ENCODE measurements at places on chromosomes 1 and 21.

DNA sequence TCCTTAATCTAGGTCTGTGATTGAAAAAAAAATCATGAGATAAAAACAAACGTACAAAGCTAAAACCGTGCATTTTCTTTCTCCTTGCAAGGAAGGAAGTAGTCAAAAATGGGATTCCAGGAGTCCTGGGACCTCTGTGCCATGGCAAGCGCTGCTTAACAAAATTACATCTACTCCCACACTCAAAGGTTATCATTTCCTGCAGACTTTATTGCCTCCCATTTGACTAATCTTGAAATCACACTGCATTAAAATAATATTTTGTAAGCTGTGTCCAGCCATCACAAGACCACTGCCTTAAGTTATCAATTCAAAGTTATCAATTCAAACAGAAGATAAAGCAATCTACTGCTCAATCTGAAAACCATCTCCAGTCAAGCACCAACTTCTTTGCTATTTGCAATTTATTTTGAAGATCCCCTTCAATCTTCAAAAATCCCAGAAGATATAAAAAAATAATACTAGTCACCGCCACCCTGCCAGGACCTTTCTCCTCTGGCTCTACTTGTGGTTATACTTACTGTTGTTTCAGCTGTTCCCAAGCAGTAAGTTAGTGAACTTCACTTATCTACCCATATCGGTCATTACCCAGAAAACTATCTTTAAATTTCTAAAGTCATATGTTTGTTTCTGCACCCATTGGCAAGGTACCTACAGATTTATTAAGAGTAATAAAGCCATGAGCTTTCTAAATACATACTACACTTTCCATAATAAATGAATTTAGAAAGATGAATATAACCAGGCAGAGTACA is 38.1 kb upstream of the RAP1GAP start:
- DNase-seq = no peak

- no peak for DNase-seq
These were observed 108.8 kb downstream of the KIF26B start for GRCh38 chr1:245263529-245264095.

GRCh38 chr1:63713627-63714481 is 60.0 kb upstream of the ROR1 start:
- DNase-seq = no peak

GRCh38 chr1:166789286-166789685 is 50.0 kb upstream of the POGK start:
- no peak for DNase-seq

DNA sequence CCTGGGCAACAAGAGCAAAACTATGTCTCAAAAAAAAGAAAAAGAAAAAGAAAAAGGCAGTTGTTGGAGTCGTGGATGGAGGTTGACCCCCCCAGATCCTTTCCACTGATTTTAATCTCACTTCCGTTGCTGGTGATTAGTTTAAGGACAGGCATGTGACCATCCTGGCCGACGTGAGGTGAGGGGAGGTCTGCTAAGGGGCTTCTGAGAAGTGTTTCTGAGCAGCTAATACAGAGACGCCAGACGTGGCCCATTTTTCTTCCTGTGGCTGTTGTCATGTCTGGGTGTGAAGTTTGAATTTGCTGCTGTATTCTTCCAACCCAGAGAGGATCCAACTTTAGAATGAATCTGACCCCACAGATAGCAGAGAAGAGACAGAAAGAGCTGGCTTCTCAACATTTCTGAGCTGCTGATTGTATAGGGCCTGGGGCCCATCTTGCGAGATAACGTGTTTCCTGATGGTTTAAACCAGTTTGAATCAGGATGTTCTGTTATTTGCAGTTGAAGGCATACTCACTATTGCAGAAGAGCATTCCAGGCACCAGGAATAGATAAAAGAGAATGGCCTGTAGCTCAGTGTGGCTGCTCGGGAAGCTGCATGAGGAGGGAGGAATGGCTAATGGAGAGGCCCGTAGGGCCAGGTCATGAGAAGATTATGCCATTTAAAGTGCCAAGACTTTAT is 22.8 kb upstream of the SSBP3 start:
- no peak for DNase-seq

DNA sequence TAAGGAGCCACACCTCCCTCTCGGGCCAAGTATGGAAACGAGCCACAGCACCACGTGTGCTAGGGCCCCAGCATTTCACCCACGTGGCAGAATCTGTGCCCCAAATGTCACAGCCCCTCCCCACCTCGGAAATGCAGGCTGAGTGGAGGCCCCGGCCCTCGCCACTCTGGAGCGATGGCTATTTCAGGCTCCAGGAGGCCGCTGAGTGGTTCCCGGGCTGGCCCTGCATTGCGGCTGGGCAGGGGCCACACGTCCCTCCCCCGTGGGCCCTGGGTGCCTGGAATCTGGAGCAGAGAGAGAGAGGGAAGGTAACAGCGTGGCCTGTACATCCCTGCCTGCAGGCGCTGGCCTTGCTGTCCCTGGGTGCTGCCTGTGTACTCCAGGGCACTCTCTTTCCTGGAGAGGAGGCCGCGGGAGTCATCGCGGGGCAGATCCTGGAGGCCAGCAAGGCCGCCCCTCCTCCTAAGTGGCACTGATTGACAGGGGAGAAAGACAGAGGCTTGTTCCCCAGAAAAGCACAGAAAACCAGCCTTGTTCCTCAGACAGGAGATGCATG is 68.0 kb upstream of the TRAPPC10 start:
- DNase-seq = no peak

- DNase-seq = no peak
These were observed 23.8 kb upstream of the KCNA10 start for GRCh38 chr1:110542725-110543124.

- no peak for DNase-seq
These were observed 540.9 kb downstream of the LMO4 start for GRCh38 chr1:87869567-87869966.

Data from stimulated activated CD4-positive, alpha-beta T cell treated with anti-CD3 and anti-CD28 coated beads, Interleukin-1b, Interleukin-23, amount 100 ng/mL, for 1 hour (primary cell).